ENCODE measurements at places on chromosomes 6 and 20.

DNA sequence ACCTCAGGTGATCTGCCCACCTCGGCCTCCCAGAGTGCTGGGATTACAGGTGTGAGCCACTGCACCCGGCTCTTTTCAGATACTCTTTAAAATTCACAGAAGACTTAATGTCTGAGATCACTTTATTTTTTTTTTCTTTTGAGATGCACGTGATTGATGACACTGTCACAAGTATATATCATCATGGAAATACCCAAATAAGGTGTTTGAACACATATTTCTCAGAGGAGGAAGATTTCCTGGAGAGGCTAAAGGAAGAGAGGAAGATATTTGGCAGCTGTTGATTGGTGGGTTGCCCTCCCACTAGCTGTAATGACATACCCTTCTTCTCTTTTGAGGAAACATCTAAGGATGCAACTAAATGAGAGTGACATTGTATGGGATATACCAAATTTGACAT is 225.9 kb upstream of the CITED2 start:
- H3K4me3 ChIP-seq = no peak overlapping the region
- H3K27me3 ChIP-seq = no peaks in the 10 kb centered on the region
- H3K27ac ChIP-seq = no peak overlapping the region
- no peaks in the 10 kb centered on the region for H3K36me3 ChIP-seq
- no peak for DNase-seq

GRCh38 chr6:107534571-107535141 is 44.7 kb downstream of the SOBP start:
- H3K27me3 ChIP-seq = peaks cover 4% of the 10 kb centered on the region
- no peak overlapping the region for H3K4me3 ChIP-seq
- DNase-seq = no peak
- peaks cover 40% of the 10 kb centered on the region for H3K4me1 ChIP-seq
- H3K27ac ChIP-seq = peak overlapping the region; percentile 51

DNA sequence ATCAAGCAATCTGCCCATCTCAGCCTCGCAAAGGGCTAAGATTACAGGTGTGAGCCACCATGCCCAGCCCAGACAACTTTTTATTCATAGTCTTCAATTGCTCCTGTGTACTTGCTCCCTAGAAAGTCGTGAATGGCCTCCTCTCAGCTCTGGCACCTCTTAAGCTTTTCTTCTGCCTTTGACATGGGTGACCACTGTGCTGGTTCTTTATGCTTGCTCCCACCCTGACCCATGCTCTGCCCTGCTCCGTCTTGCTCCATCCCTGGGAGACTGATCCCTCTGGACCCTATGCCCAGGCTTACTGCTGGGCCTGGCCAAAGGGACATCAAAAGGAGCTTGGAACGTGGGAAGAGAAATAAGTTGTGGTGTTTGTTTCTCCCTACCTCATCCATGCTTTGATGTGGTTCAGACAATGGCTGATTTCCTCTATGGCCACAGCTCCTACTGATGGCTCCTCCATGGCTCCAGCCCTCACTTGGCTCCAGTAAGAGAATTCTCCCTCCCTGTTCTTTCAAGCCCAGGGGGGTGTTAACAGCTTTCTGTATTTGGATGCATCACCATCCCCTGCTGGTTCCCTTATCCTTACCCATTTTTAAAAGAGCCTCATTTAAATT is 7.7 kb upstream of the TREM2 start:
- no peak overlapping the region for H3K4me3 ChIP-seq
- H3K27ac ChIP-seq = no peak overlapping the region
- H3K36me3 ChIP-seq = no peaks in the 10 kb centered on the region
- no peak for DNase-seq

DNA sequence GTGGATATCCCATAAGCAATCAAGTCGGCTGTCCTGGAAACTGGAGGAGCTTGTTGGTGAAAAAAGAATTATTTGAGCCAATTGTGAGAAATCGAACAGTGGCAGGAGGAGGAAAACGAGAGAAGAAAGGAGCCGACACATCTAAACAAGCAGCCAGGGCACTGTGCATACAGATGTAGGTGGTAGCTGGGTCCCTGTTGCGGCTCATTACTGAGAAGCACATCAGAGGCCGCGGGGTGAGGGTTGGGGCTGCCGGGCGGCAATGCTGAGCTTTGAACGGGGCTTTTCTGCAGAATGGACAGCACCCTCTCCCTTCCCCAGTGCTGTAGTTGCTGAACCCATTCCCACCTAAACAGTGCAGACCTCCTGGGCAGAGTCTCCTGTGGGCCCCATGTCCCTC is 4.1 kb upstream of the LEMD2 start:
- H3K27ac ChIP-seq = no peak overlapping the region
- no peak overlapping the region for H3K4me3 ChIP-seq
- DNase-seq = no peak
- peaks cover 16% of the 10 kb centered on the region for H3K4me1 ChIP-seq
- H3K27me3 ChIP-seq = peaks cover 17% of the 10 kb centered on the region
- no peaks in the 10 kb centered on the region for H3K36me3 ChIP-seq

DNA sequence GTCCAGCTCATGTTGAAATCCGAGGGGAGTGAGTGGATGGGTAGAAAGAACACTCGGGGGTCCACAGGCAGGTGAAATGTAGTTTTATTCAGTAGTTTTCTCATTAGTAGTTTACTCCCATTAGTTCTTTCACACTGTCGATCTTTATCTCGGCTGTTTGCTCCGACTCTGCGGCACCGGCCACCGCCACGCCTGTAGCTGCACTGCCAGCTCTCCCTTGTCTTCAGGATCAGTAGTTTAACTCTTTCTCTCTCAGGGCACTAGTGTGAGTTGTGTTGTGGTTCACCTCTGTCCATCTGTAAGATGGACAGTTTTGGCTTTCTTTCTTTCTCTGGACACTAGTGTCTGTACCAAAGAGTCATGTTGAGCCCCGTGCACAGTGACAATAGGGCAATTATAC is 195.7 kb downstream of the LMBRD1 start:
- no peak overlapping the region for H3K27ac ChIP-seq
- H3K27me3 ChIP-seq = no peaks in the 10 kb centered on the region
- no peak for DNase-seq
- peak overlapping the region; percentile 11 for H3K4me3 ChIP-seq
- peaks cover 8% of the 10 kb centered on the region for H3K4me1 ChIP-seq

DNA sequence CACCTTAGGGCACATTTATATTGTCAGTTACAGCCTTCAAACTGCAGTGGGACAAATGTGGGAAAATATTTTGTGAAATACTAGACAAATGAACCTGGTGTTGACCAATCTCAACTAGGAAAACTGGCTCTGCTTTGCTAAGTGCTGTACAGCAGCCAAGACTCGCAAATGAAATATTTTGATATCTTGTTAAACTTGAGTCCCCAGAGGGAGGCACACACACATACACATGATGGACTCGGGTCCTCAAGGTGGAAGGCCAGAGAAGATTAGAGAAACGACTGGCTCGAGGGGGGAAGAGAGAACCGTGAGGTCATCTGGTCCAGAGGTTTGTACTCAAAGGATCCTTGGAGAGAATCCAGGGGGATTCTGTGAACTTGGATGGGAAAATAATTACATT is 67.3 kb upstream of the JAG1 start:
- H3K36me3 ChIP-seq = peaks cover 6% of the 10 kb centered on the region
- no peak overlapping the region for H3K4me3 ChIP-seq
- DNase-seq = no peak
- no peaks in the 10 kb centered on the region for H3K27me3 ChIP-seq
- peaks cover 24% of the 10 kb centered on the region for H3K4me1 ChIP-seq
